ENCODE measurements at places on chromosomes 16 and 17.

DNA sequence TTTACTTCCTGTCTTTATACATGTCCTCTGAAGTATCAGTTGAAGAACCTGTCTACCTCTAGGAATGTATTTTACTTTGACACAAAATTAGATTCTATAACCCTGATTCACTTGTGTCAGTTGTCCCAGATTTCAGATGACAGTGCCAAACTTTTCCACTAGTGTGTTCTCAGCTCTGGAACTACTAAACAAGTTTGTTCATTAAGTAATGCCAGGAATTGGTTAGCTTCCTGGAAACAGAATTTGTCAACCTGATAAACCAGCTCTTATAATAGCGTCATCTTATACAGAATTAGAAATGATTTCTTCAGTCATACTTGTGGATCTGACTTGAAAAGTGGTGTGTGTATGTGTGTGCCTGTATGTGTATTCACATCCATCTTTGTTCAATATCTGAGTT lies 7.4 kb downstream of the MAP3K3 start:
- no peak for DNase-seq

GRCh38 chr17:17236295-17237025 lies 508 bp downstream of the FLCN start:
- DNase-seq, result no peak

- no peak for DNase-seq
Measured at GRCh38 chr17:72124438-72124775, 3.6 kb downstream of the SOX9 start.

DNA sequence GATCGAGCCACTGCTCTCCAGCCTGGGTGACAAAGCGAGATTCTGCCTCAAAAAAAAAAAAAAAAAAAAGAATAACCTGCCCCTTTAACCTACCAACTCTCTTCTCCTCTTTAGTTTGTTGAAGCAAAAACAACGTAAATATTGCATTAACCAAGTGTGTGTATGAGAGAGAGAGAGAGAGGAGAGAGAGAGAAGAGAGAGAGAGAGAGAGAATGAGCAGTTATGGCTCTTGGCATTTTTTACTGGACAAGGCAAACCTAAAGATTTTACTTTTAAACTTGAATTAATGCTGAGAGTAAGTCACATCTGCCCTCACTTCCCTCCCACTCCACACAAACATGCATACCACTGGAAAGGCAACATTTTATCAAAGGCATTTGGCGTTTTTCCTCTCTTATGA lies 3.0 kb upstream of the SLFN5 start:
- DNase-seq, result no peak

GRCh38 chr16:72266836-72267235 lies 94.9 kb upstream of the PMFBP1 start:
- DNase-seq, result no peak

DNA sequence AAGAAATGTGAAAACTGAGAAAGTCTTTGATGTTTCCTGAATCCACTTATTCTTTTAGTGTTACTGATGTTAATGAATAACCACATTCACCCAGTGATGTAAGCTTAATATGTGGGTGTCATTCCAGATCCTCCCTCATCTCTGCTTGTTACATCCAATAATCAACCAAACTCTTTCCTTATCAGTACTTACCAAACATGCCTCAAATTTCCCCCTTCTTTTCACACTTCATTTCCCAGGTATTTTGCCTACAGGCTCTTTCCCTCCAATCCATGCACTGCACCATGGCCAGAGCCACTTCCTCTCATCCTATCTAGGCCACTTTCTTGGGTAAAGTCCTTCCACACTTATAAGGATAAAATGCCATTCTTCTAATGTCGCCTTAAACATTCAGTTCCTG lies 451.5 kb downstream of the NPIPA7 start:
- no peak for DNase-seq

DNA sequence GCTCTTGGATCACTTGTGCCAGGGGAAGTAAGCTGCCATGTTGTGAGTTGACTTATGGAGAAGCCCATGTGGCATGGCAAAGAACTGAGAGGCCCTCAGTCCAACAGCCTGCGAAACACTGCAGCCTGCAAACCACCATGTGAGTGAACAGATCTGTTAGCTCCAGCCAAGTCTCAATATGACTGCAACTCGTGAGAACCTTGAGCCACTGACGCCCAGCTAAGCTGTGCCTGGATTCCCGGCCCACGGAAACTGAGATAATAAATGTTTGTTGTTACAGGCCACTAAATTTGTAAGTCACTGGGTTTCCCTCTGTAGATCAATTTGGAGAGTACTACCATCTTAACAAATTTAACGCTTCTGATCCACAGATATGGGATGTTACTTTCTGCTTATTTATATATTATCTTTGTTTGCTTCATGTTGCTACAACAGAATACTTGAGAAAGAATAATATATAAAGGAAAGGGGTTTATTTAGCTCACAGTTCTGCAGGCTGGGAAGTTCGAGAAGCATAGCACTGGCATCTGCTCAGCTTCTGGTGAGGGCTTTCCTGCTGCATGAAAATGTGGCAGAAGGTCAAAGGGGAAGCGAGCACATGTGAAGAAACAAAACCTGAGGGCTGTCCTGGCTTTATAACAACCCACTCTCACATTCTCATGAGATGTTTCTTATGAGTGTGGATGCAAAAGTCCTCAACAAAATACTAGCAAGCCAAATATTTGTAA lies 29.4 kb upstream of the ATP2A3 start:
- DNase-seq, result no peak

DNA sequence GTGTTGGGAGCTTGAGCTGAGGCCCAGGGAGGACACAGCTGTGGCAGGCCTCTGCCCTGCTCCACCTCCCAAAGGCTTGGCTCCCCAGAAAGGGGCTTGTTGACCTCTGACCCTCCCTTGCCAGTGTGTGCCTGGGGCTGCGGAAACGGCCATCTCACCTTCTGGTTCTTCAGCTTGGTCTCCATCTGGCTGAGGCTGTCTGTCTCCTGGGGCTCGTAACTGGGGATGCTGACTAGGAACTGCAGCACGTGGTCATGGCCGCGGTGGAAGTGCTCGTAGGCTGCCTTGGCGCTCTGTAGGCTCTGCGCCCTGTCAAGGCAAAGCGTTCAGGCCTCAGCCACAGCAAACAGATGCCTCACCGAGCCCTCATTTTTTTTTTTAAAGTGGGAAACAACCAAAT lies 42.7 kb downstream of the UBN1 start:
- no peak for DNase-seq

- no peak for DNase-seq
Measured at GRCh38 chr17:68094481-68095078, 59.0 kb downstream of the KPNA2 start.

DNA sequence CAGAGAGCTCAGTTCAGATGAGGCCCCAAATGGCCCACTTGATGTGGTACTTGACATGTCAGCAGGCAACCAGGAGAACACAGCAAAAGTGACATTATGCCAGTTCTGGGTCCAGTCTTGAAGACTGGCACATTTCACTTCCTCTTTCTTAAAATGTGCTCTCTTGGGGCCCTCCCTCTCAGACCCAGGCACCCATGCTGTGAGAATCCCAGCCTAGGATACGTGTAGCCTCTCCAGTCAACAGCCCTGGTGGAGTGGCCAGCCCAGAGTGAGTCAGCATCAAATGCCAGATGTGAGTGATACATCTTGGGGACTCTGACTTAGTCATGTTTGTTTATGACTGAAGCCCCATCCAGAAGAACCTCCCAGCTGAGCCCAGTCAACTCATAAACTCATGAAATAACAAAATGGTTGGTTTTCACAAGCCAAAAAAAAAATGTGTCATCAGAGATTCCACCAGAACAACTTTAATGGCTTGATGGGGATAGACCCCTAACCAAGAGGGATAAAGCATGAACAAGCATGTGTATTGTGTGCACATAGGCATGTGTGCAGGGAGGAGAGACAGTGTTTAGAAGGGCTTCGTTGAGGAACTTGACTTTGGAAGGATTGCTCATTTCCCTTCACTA lies 82.5 kb upstream of the TNRC6C start:
- DNase-seq, result no peak

DNA sequence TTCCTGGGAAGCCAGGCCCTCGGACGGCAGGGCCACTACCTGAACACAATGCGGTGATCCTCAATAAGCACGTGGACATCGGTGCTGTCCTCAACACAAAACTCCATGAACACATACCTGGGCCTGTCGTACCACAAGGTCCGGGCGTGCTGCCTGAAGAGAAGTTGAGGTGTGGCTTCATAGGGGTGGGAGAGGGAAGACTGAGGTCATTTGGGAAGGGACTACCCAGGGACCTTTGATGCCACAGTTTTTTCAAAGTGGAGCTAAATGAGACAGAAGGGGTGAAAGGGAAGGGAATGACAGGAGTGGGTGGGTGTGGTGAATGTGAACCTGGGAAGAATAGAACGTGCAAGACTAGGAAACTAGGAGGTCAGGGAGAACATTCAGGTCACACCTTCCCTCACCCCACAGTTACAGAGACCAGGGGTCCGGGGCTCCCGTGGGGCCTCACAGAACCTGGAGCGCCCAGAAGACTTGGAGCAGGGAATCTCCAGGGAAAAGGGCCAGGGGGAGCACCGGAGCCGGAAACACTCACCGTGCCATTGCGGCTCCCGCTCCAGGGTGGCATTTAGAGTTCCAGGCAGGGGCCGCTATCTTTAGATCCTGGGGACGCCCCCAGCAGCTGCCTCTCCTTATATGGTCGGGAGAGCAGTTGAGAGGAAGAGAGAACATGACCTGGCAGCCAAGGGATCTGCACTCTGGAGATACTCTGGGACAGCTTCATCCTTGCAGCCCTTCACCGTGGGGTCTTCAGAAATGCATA lies at the start of gene PTGES3L:
PTGES3L (minus strand) TSS at position 570 of the 763 bp plus-strand sequence; CDS start at position 543, 27 bp downstream.
- DNase-seq, result no peak

- DNase-seq, result no peak
Measured at GRCh38 chr16:83952587-83952939, 477 bp upstream of the OSGIN1 start.

DNA sequence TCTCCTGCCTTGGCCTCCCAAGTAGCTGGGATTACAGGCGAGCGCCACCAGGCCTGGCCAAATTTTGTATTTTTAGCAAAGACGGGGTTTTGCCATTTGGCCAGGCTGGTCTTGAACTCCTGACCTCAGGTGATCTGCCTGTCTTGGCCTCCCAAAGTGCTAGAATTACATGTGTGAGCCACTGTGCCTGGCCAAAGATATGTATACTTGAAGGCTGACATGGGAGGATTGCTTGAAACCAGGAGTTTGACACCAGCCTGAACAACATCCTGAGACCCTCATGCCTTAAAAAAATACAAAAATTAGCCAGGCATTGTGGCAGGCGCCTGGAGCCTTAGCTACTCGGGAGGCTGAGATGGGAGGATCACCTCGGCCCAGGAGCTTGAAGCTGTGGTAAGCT lies 3.1 kb downstream of the BCAS3 start:
- DNase-seq, result no peak

- DNase-seq, result no peak
Measured at GRCh38 chr16:86087011-86087895, 188.3 kb downstream of the IRF8 start.

DNA sequence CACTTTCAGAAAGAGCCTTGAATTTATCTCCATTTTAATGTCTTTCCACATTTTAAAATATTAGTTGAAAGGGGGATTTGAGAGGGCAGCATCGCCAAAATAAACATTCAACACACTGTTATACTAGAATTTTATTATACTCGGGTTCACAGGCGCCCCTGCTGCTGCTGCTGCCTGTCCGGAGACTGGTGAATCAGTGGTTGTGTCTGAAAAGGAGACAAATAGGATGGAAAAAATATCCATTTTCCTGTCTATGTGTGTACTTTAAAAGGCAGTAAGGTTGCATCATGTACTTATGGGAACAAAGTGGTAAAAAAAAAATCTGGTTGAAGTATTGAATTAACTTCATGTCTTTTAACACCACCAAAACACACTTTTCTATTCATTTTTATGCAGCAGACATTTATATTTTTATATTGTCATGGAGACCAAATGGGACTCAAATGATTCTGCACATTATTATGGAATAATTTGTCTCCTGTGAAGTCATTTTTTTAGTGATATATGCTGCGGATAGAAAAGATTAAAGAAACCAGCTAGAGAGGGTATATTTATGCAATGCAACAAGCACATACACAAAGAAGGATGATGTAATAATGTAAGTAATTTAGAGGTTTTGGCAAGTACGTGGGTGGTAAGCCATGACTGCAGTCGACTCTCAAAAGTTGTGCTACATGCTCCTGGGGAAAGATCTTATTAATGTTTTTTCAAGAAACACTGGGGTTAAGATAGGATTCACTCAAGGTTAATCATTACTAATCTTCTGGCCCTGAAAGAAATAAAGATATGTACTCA lies 759.0 kb upstream of the SOX9 start:
- no peak for DNase-seq

DNA sequence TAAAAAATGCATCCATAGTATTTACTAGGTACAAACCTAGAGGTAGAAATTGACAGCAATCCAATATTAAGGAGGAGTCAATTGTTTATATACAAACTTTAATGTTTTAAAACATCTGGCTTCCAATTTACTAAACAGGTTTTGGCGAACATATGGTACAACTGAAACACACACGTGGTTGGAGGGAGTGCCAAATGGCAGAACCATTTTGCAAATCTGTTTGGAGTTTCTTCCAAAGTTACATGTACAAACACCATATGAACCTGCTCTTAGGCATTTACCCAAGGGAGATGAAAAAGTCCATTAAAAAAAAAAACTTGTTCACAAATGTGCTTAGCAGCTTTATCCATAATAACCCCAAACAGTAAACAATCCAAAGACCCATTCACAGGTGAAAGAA lies 159.8 kb upstream of the MYOCD start:
- DNase-seq, result no peak

Measured in activated CD8-positive, alpha-beta memory T cell treated with anti-CD3 and anti-CD28 coated beads, Interleukin-2, amount 50 U/mL, for 48 hours (primary cell).